ENCODE measurements at places on chromosomes 5 and 9.

GRCh38 chr9:115121181-115121580 lies 3.2 kb upstream of the TNC start:
- no peak for DNase-seq

DNA sequence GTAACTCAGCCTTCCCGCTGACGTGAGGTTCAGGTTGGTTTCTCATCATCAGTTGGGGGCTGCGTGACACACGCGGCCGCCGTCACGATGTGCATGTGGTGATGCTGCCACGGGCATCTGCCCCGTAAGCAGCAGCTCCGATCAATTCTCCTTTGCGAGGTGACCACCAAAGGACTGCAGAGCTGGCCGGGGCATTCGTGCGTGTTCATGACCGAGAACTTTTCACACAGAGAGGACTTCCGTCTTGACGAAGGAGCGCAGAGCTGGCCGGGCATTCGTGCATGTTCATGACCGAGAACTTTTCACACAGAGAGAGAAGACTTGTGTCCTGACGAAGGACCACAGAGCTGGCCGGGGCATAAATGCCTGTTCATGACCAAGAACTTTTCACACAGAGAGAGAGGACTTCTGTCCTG lies 3.8 kb upstream of the LCN1 start:
- DNase-seq = no peak

DNA sequence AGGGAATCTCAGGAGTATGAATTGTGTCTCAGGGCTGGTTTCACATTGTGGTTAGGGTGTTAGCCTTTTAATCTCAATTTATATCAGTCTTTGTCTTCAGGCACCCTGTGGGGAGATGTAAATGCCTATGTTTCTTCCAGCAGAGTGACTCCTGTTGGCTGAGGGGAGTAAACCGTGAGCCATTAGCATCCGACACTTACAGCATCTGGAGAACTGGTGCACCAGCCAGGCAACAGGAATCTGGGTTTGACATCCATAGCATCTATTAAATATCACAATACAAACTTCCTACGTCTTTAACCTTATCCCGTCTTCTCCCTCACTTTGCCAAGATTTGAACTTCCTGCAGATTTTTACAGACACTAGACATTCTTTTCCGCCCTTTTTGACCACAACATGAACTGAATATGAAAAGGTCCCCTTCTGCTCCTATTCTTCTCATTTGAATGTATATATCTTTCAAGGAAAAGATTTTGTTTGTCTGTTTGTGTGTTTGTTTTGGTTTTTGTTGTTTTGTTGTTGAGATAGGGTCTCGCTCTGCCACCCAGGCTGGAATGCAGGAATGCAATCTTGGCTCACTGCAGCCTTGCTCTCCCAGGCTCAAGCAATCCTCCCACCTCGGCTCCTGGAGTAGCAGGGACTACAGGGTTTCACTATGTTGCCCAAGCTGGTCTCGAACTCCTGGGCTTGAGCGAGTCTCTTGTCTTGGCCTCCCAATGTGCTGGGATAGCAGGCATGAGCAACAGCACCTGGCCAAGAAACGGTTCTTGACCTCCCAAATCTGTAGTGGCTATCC lies 626.2 kb downstream of the TLR4 start:
- DNase-seq = no peak

GRCh38 chr9:121324316-121324715 lies 45.7 kb downstream of the STOM start:
- DNase-seq = no peak

- no peak for DNase-seq
Observed at GRCh38 chr5:173245319-173246134, 10.5 kb upstream of the NKX2-5 start.

DNA sequence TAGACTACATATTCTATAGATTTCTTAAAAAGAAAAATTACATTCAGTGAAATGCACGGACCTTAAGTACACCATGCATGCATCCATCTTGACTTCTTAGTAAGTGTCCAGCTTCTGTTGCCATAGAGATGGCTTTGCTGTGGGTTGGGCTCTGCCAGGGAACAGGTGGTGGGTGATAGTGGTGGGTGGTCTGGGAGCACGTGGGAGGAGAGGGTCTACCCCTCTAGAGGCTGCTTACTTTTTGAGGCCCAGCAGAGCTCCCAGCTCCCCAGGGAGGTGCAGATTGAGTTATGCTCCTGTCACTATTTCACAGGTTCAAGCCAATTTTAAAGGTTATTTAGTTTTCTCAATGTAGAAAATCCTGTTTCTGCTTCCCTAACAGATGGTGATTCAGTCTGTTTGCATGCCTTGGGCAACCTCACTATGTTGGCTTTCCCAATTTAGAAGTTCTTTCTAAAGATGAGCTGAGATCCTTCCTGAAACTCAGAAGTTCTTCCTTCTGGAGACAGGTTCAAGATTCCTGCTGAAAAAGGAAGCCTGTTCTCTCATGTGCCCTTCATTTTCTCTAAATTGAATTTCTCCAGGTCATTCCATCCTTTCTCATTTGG lies 107.4 kb upstream of the LHFPL2 start:
- DNase-seq = no peak

GRCh38 chr5:160030631-160031377 lies 21.9 kb downstream of the TTC1 start:
- no peak for DNase-seq

GRCh38 chr5:1325191-1325741 lies 19.6 kb downstream of the CLPTM1L start:
- DNase-seq = no peak

GRCh38 chr9:8552732-8553131 lies 753.2 kb upstream of the DMAC1 start:
- no peak for DNase-seq

- DNase-seq = no peak
Observed at GRCh38 chr9:137000177-137000930, 4.0 kb upstream of the CLIC3 start.

- no peak for DNase-seq
Observed at GRCh38 chr5:112388739-112389138, 30.3 kb downstream of the EPB41L4A start.

GRCh38 chr5:154601014-154601413 lies 123.0 kb upstream of the HAND1 start:
- DNase-seq = no peak

DNA sequence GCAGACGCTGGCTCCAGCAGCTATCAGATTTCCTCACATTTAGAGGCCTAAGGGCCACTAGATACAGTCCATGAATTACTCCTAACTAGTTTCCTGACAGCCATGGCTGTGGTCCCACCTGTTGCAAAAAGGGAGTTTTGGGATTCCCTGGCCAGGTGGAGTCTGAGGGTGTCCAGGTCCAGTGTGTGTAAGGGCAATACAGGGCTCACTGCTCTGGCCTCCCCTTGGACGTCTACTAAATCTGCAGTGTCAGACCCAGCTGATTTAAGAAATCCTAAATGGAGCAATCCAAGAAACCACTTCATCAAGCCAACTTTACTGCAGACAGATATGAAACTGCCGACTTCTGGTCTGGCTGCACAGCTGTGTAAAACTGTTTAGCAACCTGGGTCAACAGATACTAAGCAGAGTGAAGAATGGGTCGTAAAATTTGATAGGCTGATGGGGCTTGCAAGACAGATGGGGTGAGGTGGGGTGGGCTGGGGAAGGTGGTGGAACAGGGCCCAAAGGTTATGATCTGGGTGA lies 116.4 kb downstream of the GADD45G start:
- DNase-seq = no peak

- no peak for DNase-seq
Observed at GRCh38 chr9:137434498-137435380, 6.4 kb downstream of the ENTPD8 start.

GRCh38 chr9:20048985-20049384 lies 260.1 kb upstream of the SLC24A2 start:
- no peak for DNase-seq

GRCh38 chr9:137421838-137422603 lies 941 bp downstream of the EXD3 start:
- no peak for DNase-seq
